ENCODE measurements at places on chromosomes 1 and 21.

DNA sequence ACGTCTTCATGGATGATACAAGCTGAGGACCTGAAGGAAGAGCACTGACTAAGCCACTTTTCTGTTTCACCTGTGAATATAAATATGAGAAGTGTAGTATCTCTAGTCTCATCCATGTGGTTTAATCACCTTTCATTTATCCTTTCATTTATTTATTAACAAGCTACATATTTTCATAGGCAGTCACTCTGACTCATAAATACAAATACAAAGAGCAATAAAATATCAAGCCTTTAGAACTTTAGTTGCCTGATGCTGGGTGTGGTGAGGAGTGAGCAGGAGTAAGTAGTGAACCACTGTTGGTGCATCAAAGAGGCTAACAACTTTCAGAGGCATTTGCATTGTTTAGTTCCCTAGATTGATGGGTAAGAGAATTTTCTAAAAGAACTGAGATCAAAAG lies 269.0 kb upstream of the C1orf87 start:
- DNase-seq, result no peak

GRCh38 chr1:219325368-219325742 lies 151.7 kb downstream of the LYPLAL1 start:
- DNase-seq, result no peak

DNA sequence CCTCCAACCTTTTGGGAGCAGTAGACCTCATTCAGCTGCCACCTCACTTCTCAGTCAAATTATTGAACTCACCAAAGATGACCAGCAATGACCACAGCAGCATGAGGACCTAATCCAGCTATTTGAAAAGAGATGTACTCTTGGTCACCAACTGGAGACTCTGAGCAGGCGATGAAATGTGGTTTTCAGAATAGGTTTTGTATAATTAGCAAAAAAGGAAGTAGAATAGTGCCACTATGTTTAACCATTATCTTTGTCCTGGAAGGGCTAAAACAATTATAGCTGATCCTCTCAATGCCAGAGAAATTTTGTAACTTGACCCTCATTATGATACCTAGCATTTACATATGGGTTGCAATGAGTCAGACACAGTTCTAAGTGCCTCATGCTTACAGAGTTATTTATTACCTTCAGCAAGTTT lies at the start of gene FCRL2:
TSS of gene FCRL2 (minus strand) at position 162 of the 421 bp plus-strand sequence. CDS start at position 103, 59 bp downstream.
- DNase-seq, result no peak

- DNase-seq, result no peak
Measured at GRCh38 chr21:29287383-29287782, 11.3 kb upstream of the BACH1 start.

DNA sequence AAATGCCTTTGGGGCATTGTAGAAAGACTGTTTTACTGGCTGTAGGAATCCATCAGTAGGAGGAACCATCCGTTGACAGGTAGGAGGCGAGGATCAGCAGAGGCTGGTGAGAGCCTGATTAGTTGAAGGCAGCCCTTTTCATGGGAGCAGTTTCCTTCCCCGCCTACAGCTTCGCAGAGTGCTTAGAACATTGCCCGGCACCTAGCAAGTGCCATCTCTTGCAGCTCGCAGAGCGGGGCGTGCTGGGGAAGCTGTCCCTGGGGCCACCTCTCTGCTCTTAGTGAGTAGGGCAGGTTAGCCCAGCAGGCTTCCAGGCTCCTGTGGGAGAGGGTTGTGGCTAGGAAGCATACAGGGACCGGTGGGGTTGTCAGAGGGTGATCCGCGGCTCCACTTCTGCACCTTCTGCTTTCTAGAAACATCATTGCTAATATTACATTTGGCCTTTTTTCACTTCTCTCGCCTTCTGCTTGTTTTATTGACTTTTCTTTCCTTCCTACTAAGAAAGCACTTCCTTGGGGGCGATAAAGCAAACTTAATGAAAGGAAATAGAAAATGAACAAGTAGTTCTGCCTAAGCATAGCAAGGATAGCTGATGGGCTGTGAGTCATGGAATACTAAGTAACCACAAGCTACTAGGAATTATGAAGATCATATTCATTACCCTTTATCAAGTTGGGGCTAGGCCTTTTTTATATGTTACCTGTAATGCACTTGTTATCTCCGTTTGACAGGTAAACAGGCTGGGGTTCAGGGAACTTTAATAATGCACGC lies 176.7 kb downstream of the GALNT2 start:
- DNase-seq, result no peak

GRCh38 chr1:24605534-24606295 lies 37.4 kb upstream of the SRRM1 start:
- DNase-seq, result no peak

DNA sequence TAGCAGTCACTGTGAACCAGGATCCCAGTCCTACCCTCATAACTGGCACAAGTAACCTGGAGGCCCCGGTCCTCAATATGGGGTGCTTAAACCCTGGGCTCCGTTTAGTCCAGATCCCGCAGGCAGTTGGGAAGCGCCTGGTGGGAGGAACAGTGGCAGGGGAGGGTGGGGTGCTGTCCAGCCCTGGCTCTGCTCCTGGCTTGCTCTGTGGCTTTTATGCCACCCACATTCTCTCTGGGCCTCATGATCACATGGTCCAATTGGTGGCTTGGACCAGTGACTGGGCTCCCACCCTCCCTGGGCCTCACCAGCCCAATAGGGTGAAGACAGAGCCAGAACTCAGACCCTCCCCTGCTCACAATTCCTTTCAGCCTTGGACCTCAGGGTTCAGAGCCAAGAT lies 2.9 kb downstream of the CD164L2 start:
- no peak for DNase-seq

DNA sequence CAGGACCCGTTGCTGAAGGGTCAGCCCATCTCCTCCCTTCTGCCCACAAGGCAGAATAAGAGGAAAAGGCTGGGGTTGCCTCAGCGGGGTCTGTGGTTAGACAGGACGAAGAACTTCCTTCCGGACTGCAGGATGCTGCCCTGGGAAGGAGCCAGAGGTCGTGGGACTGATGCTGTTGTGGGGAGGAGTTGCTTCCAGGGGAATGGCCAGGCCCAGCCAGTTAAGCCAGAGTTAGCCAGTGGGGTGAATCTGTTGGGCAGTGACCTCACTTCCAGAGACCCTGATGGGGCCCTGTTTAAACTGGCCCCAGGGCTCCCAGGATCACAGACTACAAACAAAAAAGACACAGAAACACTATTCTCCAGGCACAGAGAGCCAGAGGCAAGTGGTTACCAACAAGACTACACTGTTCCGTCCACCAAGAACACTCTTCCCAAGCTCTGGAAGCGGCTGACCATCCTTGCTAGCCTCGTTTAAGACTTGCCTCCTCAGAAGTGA lies 13.0 kb downstream of the FAM229A start:
- no peak for DNase-seq

- DNase-seq, result no peak
Measured at GRCh38 chr1:116983112-116983511, 18.4 kb upstream of the CD101 start.

DNA sequence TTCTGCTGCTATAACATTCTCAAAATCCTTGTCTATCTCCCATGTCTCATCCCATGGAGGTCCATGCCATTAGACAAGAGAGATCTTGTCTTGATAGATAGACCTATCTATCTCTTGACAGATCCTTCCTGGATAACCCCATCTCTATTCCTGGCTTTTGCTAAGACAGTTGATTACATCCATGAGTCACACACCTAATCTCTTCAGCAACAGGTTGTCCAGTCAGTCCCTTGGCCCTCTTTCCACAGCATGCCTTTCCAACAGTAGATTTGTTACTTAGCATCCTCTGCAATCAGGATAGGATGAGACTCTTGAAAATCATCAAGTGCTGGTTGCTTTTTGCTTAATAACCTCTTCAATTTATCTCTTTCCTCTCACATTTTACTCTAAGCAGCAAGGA lies 46.6 kb downstream of the TRMT1L start:
- DNase-seq, result no peak

- DNase-seq, result peak; percentile 17
Measured at GRCh38 chr1:232629250-232630046, 485 bp downstream of the SIPA1L2 start.

DNA sequence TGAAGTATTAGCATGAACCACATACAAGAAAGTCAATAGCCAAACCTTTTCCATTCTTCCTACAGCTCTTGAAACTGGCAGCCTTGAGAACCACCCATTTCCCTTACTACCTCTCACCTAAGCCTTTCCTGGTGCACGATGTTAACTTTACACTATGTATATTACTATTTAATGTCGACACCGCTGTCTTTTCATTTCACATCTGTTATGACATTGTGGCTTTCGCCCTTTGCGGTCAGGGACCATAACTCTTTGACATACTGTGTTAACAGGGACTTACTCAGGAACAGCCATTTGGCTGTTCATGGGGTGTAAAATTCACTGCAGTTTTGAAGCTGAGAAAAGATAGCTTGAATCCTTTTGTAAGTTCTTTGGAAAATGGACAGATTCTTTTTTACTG lies 21.1 kb upstream of the GPR88 start:
- no peak for DNase-seq

GRCh38 chr1:47992720-47993415 lies 4.3 kb downstream of the TRABD2B start:
- no peak for DNase-seq

All from NCI-H524 (cell line).